ENCODE measurements at places on chromosomes 3 and 15.
A peak's percentile ranks its signal among the peaks of the same experiment; 100 is the strongest.

DNA sequence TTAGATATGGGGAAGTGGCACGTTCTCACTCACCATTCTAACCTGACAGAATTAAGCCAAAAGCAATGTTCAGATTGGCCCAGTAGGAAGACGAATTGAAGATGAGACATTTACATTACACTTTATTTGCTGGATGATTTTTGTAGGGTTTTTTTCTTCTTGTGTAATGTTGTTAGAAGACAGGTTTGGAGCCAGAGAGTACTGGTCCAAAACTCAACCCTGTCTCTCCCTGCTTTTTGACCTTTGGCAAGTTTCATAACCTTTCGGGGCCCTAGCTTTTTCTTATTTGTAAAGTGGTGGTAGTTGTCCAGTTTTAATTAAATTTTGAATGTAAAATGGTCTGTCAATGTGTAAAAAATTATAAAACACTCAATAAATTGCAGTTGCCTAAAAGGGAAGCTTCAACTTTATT, 29.5 kb downstream of the PDE8A start:
- DNase-seq = no peak
- no peaks in the 10 kb centered on the region for H3K4me1 ChIP-seq
- H3K36me3 ChIP-seq = no peaks in the 10 kb centered on the region
- H3K4me3 ChIP-seq = no peak overlapping the region
- no peaks in the 10 kb centered on the region for H3K27me3 ChIP-seq

- H3K27me3 ChIP-seq = no peaks in the 10 kb centered on the region
- no peak overlapping the region for H3K27ac ChIP-seq
- no peaks in the 10 kb centered on the region for H3K36me3 ChIP-seq
- no peaks in the 10 kb centered on the region for H3K4me1 ChIP-seq
Measured at GRCh38 chr3:94121161-94121560, 58.3 kb downstream of the NSUN3 start.

- no peak overlapping the region for H3K27ac ChIP-seq
- H3K4me1 ChIP-seq = no peaks in the 10 kb centered on the region
- no peak overlapping the region for H3K4me3 ChIP-seq
- H3K36me3 ChIP-seq = no peaks in the 10 kb centered on the region
- H3K27me3 ChIP-seq = no peaks in the 10 kb centered on the region
- DNase-seq = peak; percentile 8
Measured at GRCh38 chr3:178703268-178703975, 167.2 kb downstream of the KCNMB2 start.

- no peaks in the 10 kb centered on the region for H3K4me1 ChIP-seq
- H3K36me3 ChIP-seq = no peaks in the 10 kb centered on the region
- no peak for DNase-seq
- H3K4me3 ChIP-seq = no peak overlapping the region
- H3K27me3 ChIP-seq = no peaks in the 10 kb centered on the region
Measured at GRCh38 chr3:182063742-182064141, 352.0 kb downstream of the SOX2 start.

DNA sequence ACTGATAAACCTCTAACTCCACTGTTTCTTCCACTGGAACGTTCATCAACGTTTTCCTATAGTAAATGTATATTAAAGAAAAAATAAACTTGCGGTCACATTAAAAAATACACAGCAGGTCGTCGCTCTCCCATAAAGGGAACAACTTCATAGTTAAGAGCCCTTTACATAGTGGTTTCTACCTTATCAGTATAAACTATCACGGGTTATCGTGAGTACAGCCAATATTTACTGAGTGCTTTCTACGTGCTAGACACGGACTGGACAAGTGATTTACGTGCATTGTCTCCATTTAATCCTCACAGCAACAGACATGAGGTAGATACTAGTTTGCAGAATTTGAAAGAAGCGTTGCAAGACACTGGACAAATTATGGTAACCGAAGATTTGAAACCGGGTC, 964 bp upstream of the TASOR start:
- no peak for DNase-seq
- H3K4me1 ChIP-seq = no peaks in the 10 kb centered on the region
- no peaks in the 10 kb centered on the region for H3K27me3 ChIP-seq
- H3K27ac ChIP-seq = no peak overlapping the region
- H3K36me3 ChIP-seq = peaks cover 5% of the 10 kb centered on the region

- peaks cover 2% of the 10 kb centered on the region for H3K27me3 ChIP-seq
- peak; percentile 52 for DNase-seq
- no peaks in the 10 kb centered on the region for H3K4me1 ChIP-seq
- no peak overlapping the region for H3K4me3 ChIP-seq
- no peak overlapping the region for H3K27ac ChIP-seq
- no peaks in the 10 kb centered on the region for H3K36me3 ChIP-seq
Measured at GRCh38 chr15:78422571-78423340, 15.3 kb upstream of the IREB2 start.

GRCh38 chr3:42546691-42547213, 35.0 kb downstream of the SEC22C start:
- H3K36me3 ChIP-seq = peaks cover 2% of the 10 kb centered on the region
- no peaks in the 10 kb centered on the region for H3K27me3 ChIP-seq
- no peak overlapping the region for H3K27ac ChIP-seq
- H3K4me1 ChIP-seq = no peaks in the 10 kb centered on the region
- H3K4me3 ChIP-seq = no peak overlapping the region

- H3K27ac ChIP-seq = no peak overlapping the region
- peaks cover 17% of the 10 kb centered on the region for H3K4me1 ChIP-seq
- H3K36me3 ChIP-seq = no peaks in the 10 kb centered on the region
- H3K27me3 ChIP-seq = no peaks in the 10 kb centered on the region
Measured at GRCh38 chr15:72489943-72490554, 15.9 kb downstream of the ARIH1 start.

- DNase-seq = no peak
- no peak overlapping the region for H3K4me3 ChIP-seq
- peaks cover 2% of the 10 kb centered on the region for H3K36me3 ChIP-seq
- H3K4me1 ChIP-seq = peaks cover 12% of the 10 kb centered on the region
- H3K27me3 ChIP-seq = no peaks in the 10 kb centered on the region
Measured at GRCh38 chr15:63606308-63606707, 9.1 kb downstream of the FBXL22 start.

DNA sequence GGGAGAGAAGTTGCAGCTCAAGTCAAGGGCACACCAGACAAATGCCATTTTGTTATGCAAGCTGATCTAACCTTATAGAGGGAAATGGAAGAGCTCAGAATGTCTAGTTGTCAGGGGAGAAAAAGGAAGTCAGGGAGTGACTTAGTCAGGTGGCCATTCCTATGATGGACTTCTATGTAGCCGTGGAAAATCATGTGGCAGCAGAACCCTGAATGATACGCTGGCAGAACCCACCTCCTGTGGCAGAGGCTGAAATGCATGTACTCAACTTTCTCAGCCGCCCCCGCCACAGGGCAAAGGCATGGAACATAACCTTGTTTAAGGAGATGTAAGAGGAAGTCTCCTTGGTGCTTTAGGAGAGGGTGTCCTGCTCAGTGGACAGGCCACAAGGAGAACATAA, 37.7 kb upstream of the PARL start:
- H3K4me1 ChIP-seq = no peaks in the 10 kb centered on the region
- no peaks in the 10 kb centered on the region for H3K36me3 ChIP-seq
- no peak overlapping the region for H3K27ac ChIP-seq
- H3K4me3 ChIP-seq = no peak overlapping the region
- no peaks in the 10 kb centered on the region for H3K27me3 ChIP-seq

GRCh38 chr3:194826594-194826993, 140.9 kb downstream of the FAM43A start:
- no peak overlapping the region for H3K4me3 ChIP-seq
- DNase-seq = no peak
- no peaks in the 10 kb centered on the region for H3K36me3 ChIP-seq
- no peaks in the 10 kb centered on the region for H3K4me1 ChIP-seq
- no peak overlapping the region for H3K27ac ChIP-seq

DNA sequence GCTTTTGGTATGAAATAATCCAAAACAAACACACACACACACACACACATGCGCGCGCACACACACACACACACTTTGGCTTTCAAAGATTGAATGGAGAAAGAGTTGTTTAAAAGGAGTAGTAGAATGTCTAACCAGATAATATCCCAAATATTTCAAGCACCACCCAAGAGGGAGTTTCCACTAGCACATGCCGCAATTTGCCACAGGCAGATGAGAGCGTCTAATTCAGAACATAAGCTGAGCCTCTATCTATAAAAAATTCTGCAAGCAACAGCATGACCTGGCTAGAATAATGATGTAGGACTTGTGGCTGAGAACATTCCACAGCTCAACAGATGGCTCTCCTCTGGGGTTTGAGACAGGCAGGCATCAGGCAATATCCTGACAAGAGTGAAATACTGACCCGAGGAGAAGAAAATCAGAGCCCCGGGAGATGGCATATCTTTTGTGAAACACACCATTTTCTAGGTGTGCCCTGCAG, 302.5 kb upstream of the GADL1 start:
- no peaks in the 10 kb centered on the region for H3K4me1 ChIP-seq
- no peak overlapping the region for H3K27ac ChIP-seq
- H3K4me3 ChIP-seq = no peak overlapping the region
- no peak for DNase-seq
- H3K27me3 ChIP-seq = no peaks in the 10 kb centered on the region

GRCh38 chr15:82040862-82041261, 5.0 kb downstream of the MEX3B start:
- H3K4me3 ChIP-seq = no peak overlapping the region
- H3K4me1 ChIP-seq = peaks cover 3% of the 10 kb centered on the region
- no peaks in the 10 kb centered on the region for H3K27me3 ChIP-seq
- no peaks in the 10 kb centered on the region for H3K36me3 ChIP-seq
- no peak overlapping the region for H3K27ac ChIP-seq

- peaks cover 6% of the 10 kb centered on the region for H3K4me1 ChIP-seq
- H3K27ac ChIP-seq = no peak overlapping the region
- no peak for DNase-seq
Measured at GRCh38 chr3:142664311-142664710, 59.5 kb upstream of the TRPC1 start.

GRCh38 chr15:85440451-85440850, 60.0 kb downstream of the AKAP13 start:
- H3K27me3 ChIP-seq = no peaks in the 10 kb centered on the region
- H3K36me3 ChIP-seq = no peaks in the 10 kb centered on the region
- H3K4me3 ChIP-seq = no peak overlapping the region
- H3K4me1 ChIP-seq = peaks cover 40% of the 10 kb centered on the region
- no peak for DNase-seq
- H3K27ac ChIP-seq = no peak overlapping the region

DNA sequence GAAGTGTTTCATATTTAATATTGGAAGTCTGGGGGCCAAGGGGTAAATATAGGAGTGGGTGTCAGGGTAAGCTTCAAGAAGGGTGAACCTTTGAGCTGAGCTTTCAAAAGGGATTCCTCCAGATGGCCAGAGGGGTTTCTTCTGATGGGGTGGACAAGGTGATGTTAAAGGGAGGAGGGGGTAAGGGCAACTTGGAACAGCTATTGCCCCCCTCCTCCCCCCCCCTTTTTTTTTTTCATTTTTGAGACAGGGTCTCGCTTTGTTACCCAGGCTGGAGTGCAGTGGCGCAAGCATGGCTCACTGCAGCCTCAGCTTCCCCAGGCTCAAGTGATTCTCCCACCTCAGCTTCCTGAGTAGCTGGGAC, 2.1 kb upstream of the TTLL3 start:
- peaks cover 15% of the 10 kb centered on the region for H3K4me1 ChIP-seq
- no peaks in the 10 kb centered on the region for H3K27me3 ChIP-seq
- H3K4me3 ChIP-seq = no peak overlapping the region
- H3K36me3 ChIP-seq = peaks cover 13% of the 10 kb centered on the region

GRCh38 chr3:46931631-46932331, 44.8 kb downstream of the CCDC12 start:
- peaks cover 48% of the 10 kb centered on the region for H3K4me1 ChIP-seq
- H3K27me3 ChIP-seq = no peaks in the 10 kb centered on the region
- DNase-seq = no peak
- no peaks in the 10 kb centered on the region for H3K36me3 ChIP-seq
- H3K27ac ChIP-seq = peak overlapping the region; percentile 65
- H3K4me3 ChIP-seq = no peak overlapping the region

- H3K36me3 ChIP-seq = no peaks in the 10 kb centered on the region
- DNase-seq = no peak
- H3K27ac ChIP-seq = no peak overlapping the region
Measured at GRCh38 chr3:151393146-151393830, 8.7 kb upstream of the P2RY12 start.

DNA sequence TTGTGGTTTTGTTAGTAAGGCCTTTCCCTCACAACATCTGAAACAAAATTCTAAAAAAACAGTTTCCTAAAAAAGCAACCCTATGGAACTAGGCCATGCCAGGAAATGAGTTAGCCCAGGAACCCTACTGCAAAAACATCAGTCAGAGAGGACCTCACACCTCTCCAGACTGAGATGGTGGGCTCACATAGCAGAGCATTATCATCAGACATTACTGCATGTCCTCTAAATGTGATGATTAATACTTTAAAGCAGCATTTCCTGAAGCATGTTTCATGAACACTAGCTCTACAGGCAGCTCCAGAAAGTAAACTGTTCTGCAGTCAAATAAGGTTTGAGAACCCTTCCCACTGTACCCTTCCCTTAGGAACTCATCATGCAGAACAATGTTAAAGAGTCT, 232.3 kb upstream of the MRPL3 start:
- no peaks in the 10 kb centered on the region for H3K27me3 ChIP-seq
- no peak overlapping the region for H3K27ac ChIP-seq
- no peaks in the 10 kb centered on the region for H3K4me1 ChIP-seq
- H3K4me3 ChIP-seq = no peak overlapping the region
- H3K36me3 ChIP-seq = no peaks in the 10 kb centered on the region
- DNase-seq = no peak

Data from Panc1 (cell line).